T-helper 9 cell (primary cell): ENCODE measurements at places on chromosomes 6 and 20.

DNA sequence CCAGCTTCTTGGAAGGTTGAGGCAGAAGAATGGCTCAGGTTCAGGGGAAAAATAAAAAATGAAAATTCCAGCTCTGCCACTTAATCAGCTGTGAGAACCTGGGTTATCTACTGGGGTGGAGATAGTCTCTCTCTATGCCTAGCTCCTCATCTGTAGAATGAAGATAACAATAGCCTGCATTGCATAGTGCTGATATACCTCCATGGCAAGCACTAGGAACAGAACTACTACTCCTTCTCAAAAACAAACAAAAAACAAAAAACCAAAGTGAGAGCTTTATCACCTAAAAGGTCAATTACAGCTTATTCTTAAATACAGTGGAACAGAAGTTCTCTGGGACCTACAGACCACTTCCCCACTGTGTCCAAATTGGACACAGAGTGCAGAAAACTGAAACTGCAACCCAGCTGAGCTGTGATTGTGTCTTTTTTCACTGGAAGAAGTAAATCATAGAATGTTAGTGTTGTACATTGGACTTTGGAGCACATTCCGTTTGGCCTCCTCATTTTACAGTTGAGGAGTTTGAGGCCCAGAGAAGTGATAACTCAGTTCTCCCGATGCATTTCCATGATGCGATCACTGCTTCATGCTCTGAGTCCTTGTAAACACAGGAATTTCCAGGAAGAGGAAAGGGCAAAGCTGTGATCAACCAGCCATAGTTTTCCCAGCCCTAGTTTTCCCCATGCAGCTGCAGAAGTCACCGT, 23.3 kb downstream of the MTFR2 start:
- no peak for DNase-seq

DNA sequence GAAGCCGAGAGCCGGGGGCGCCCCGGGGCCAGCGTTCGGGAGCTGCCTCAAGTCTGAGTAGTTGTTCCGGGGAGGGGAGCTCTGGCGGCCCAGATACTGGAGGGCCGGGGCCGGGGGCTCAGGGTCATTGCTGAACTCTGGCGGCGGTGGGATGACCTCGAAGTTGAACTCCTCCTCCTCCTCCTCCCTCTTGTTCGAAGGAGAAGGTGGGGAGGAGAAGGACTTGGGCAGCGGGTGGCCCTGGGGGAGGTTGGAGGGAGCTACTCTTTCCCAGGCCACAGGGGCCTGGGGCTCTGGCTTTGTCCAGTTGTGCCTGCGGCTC, 37.7 kb downstream of the C6orf132 start:
- DNase-seq: no peak

DNA sequence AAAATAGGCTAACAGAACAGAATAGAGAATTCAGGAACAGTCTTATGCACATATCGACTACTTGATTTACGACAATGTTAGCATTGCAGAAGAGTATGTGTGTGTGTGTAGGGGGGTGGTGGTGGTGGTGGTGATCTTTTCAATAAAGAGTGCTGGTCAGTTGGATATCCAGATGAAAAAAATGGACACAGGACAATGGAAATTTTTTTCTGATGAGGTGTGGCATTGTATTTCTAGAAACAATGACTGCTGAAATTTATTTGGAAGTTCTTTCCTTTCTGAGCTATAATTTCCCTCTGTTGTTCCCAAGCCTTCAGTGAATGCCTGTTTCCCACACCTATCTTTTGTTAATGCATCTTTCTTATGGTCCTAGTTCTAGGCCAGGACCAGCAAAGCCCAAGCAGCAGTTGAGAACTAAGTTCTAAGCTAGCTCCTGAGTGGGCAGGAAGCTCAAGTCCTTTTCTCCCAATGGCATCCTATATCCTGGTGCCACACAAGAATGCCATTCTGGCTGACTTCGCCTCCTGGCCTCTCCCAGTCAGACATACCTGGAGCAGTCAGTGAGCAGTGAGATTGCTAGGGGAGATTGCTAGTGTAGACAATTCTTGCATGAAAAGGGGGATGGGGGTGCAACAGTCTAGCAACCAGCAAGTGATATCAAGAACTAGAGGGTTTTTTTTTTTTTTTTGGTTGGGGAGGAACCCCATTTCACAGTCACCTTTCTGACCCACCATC, 1.2 kb upstream of the TOX2 start:
- no peak for DNase-seq

- no peak for DNase-seq
These were observed 60.8 kb downstream of the OGFRL1 start for GRCh38 chr6:71349395-71349794.

DNA sequence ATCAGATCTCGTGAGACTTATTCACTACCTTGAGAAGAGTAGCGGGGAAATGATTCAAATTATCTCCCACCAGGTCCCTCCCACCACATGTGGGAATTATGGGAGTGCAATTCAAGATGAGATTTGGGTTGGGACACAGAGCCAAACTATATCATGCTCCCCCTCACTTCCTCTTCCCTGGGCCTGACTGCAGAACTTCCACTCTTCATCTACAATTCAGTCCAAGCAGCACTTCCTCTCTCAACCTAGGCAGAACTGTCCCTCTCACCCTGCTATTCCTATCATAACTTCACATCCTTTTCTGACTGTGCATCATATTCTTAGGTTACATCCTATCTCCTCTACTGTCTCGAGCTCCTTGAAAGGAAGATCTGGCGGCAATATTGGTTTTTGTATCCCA, 184.0 kb upstream of the HDDC2 start:
- DNase-seq: no peak

GRCh38 chr6:154170106-154170505, 131.1 kb downstream of the OPRM1 start:
- DNase-seq: no peak
